ENCODE measurements at places on chromosomes 11 and 22.
A peak's percentile ranks its signal among the peaks of the same experiment; 100 is the strongest.

- DNase-seq = no peak
Observed at GRCh38 chr22:27870234-27871191, 48.5 kb downstream of the PITPNB start.

GRCh38 chr22:47110817-47111443 is 348.5 kb downstream of the TBC1D22A start:
- no peak for DNase-seq

DNA sequence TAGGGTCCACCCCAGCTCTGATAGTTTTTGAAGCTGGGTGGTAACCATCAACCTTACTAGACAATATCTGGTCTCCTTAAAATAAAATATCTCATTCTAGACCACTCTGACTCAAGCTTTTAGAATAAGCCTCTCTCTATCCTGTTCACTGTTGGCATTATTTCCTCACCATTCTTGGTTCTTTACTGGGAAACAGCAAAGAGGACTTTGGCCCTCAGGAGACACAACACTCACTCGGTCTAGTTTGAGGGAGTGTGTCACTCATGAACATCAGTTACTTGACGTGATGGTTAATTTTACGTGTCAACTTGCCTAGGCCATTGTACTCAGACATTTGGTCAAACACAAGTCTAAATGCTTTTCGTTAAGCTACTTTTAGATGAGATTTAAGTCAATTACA is 110.6 kb downstream of the FAM76B start:
- no peak for DNase-seq

DNA sequence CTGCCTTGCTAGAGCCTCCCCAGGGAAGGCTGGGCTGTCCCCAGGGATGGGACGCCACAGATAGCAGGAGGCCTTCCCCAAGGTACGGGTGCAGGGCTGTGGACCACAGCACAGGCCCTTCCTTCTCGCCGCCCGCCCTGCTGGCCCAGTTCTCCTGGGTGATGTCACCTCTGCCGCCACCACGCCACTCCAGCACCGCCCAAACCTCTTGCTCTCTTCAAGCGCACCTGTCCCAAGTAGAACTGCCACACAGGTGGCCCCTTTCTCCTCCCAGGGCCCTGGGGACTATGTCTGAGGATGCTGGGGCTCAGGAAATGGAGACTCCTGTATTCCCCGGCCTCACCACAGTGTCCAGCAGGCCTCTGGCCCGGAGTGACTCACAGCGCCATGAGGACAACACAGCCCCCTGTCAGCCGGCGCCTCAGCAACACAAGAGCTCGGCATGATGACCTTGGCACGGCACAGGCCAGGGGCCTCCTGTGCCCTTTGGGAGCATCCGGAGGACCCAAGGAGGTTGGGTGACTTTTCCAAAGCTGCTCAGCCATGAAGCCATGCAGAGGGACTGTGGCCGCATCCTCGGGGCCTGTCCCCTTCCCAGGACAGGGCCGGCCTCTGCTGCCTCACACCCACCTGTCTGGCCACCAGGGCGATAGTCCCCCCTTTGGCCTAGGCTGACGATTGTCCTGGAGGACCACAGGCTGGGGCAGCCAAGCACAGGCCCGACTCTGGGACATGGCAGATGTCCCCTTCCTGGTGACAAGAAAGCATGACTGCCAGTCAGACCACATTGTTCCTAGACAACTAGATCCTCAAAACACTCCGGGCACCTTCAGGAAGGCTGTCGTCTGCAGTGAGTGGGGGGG is 1023.5 kb downstream of the BRD1 start:
- no peak for DNase-seq

DNA sequence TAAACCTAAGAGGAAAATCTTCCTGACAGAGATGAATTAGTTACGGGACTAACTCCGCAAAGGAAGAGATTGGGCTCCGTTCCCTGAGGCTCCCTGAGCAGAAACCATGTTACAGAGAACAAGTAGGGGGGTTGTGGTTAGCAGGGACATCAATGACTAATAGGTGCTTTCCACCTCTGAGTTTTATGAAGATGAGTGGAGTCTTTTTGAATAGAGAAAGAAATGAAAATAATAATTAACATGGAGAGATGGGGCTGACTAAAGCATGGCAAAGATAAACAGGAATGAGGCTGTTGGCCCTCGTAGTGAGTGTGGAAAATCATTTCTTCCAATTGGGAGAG is 47.5 kb upstream of the PICALM start:
- peak; percentile 27 for DNase-seq

DNA sequence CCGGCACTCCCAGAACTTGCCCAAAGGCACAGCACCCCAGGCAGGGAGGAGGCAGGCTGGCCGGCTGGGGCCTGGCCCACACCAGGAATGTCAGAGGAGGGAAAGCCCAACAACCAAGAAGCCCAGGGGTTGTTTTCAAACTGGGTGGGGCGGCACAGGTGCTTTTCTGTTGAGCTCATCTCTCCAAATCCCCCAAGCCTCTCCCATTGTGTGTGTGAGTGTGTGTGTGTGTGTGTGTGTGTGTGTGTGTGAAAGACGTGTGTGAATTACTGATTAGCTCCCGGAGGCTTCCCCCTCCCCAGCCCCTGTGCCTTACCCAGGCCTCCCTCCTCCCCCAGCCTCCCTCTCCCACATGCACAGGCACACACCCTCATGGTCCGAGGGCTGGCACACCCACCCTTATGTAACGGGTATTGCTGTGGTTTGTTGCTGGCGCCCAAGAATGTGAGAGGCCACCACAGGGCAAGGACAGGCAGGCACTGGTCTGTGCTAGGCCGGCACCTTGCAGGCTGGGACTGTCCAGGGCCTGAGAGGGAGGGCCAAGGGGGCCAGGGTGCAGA is 15.9 kb downstream of the TRIM29 start:
- no peak for DNase-seq

DNA sequence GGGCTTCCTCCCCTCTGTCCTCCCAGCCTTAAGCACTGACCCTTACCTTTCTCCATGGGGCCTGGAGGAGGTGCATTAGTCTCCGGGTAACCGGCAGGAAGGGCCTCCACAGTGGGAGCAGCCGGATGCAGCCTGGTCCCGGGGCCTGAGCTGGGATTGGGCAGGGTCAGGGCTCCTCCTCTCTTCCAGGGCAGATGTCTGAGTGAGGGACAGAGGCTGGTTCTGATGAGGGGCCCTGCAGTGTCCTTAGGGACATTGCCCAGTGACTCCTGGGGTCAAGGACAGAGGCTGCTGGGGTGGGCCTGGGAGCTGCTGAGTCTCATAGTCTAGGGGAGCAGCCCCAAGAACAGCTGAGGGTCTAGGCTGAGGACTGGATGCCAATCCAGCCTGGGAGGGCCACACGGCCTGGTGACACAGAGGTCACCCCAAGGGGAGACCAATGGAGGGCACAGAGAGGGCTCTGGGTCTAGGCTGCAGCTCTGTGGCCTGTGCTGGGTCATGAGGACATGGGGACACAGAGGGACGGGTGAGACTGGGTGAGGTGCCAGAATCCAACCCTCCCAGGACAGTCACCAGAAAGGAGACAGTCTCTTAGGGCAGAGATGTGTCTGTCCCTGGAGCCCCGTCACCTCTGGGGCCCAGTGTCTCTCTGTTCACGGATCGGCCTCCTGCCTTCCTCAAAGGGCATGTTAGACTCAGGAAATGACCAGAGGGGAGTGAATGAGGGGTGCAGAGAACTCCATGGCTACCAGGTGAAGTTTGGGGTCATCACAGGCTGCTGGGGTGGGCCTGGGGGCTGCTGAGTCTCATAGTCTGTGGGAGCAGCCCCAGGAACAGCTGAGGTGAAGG is 6.5 kb downstream of the IGLL5 start:
- no peak for DNase-seq

DNA sequence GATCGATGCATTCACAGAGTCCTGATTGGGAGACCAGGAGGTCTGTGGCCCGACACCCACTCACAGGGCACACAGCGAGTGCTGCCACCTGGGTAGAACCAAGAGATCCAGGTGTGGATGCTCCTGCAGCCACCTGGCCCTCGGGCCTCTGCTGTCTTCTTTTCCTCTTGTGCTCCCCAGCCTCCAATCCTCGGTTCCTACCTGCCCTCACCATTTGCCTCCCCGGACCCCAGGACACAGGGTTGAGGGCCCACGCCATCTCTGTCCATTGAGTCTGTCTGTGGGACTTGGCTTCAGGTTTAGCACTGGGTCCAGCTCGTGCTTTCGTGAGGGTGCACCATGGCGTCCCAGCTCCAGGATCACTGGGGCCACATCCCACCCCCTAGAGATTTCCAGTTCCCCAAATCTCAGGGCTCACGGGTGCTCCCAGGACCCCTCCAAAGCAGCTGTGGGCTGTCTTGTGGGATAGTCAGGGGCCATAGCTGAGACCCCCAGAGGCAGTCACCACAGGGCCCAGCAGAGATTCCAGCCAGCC is 591.1 kb downstream of the BRD1 start:
- DNase-seq = no peak

- no peak for DNase-seq
Observed at GRCh38 chr11:90254065-90254464, 31.2 kb upstream of the CHORDC1 start.

DNA sequence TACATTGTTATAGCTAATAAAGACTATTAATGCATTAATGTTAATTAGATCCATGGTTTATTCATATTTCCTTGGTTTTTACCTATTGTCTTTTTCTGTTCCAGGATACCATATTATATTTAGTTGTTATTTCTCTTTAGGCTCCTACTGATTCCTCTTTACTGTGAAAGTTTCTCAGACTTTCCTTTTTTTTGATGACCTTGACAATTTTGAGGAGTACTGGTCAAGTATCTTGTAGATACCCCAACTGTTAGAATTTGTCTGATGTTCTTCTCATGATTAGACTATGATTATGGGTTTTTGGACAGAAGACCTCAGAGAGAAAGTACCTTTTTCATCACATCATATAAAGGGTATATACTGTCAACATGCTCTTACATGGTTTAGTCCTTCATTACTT is 26.6 kb downstream of the EMSY start:
- DNase-seq = no peak

GRCh38 chr11:83410605-83411565 is 124.7 kb upstream of the CCDC90B start:
- DNase-seq = no peak

- DNase-seq = no peak
Observed at GRCh38 chr11:35387111-35387982, 32.0 kb downstream of the SLC1A2 start.

DNA sequence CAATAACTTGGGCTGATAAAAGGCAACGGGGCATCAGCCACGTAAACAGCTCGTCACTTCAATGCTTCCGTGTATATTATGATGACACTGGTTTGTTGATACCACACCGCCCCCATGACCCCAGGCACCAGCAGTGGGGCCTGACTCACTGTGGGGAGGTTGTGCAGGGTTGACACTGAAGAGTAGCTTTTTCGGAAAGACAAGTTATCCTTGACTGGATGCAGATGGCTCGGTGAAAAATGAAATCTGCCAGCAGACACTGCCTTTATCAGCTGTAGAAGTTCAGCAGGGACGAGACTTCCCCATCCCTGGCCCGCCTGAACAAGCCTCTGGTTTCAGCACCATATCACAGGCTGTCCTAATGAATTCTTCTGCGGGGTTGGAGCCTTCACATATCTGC is 55.6 kb downstream of the WT1 start:
- no peak for DNase-seq

DNA sequence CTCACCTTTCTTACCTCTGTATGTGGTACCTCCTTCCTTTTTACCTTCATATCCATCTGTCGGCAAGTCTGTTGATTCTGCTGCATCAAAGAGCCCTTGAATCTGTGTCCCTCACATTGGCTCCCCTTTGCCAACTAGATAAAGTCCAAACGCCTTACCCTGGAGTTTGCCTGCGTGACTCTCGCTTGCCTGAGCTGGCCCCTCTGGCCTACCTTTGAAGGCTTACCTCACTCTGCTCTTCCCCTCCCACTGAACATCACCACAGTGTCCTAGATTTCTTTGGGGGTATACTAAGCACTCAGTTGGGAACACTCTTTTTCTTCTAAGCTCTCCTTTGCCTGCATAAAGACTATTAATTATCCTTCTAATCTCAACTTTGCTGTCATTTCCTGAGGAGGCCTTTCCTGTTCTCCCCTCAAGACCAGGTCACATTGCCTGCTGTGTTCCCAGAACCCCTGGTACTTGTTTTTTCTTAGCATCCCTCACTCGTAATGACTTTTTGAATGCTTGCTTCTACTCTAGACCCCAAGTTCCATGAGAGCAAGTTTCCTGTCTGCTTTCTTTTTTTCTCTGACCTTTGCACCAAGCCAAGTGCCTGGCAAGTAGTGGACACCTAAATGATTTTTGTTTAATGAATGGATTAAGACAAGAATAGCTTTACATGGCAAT is 67.8 kb upstream of the ADORA2A start:
- no peak for DNase-seq

GRCh38 chr11:134124660-134125451 is 56.0 kb downstream of the JAM3 start:
- peak; percentile 12 for DNase-seq

- no peak for DNase-seq
Observed at GRCh38 chr11:31969359-31969702, 121.5 kb upstream of the RCN1 start.

- DNase-seq = no peak
Observed at GRCh38 chr22:49760280-49760629, 67.4 kb downstream of the BRD1 start.

- DNase-seq = no peak
Observed at GRCh38 chr11:128251140-128251539, 336.2 kb downstream of the ETS1 start.

GRCh38 chr11:108558222-108558621 is 35.3 kb downstream of the EXPH5 start:
- no peak for DNase-seq
